ENCODE measurements at places on chromosomes 12 and 14. TPM values are rescaled to one million over a fixed set of nuclear protein-coding genes. Genes with fewer than 3 reads are reported as not detected.

DNA sequence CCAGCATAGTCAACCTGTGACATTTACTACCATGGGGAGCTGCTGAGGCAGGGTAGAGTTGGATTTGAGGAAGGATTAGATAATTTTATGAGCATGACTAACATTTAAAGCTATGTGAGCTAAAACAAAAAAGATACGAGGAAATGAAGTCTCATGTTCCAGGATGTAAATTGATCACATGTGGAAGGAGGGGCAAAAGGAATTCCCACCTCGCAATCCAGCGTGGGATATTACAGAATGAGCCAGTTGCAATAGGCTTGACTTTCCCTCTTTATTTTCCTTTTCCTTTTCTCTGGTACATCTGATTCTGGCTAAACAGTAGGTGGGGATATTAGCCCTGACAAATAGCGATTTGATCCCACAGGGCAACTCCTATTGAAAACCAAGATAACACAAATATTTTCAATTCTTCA, 214.9 kb upstream of the HMGA2 start:
- no peaks in the 10 kb centered on the region for H3K4me1 ChIP-seq
- no peaks in the 10 kb centered on the region for H3K36me3 ChIP-seq
- H3K27me3 ChIP-seq, result peaks cover 2% of the 10 kb centered on the region
- H3K27ac ChIP-seq, result no peak overlapping the region
- no peak for DNase-seq

GRCh38 chr12:3416670-3417069, 74.3 kb upstream of the PRMT8 start:
- H3K36me3 ChIP-seq, result no peaks in the 10 kb centered on the region
- no peaks in the 10 kb centered on the region for H3K4me1 ChIP-seq
- peaks cover 12% of the 10 kb centered on the region for H3K27me3 ChIP-seq
- no peak for DNase-seq

- H3K27me3 ChIP-seq, result no peaks in the 10 kb centered on the region
- H3K4me3 ChIP-seq, result no peak overlapping the region
- peaks cover 31% of the 10 kb centered on the region for H3K4me1 ChIP-seq
Observed at GRCh38 chr14:52913271-52913670, 37.6 kb downstream of the FERMT2 start.

GRCh38 chr12:44431647-44432343, 444.3 kb downstream of the NELL2 start:
- H3K27me3 ChIP-seq, result peaks cover 2% of the 10 kb centered on the region
- no peaks in the 10 kb centered on the region for H3K36me3 ChIP-seq
- no peak overlapping the region for H3K4me3 ChIP-seq
- H3K27ac ChIP-seq, result no peak overlapping the region
- no peaks in the 10 kb centered on the region for H3K4me1 ChIP-seq
- no peak for DNase-seq

GRCh38 chr14:37343307-37344094, 145.8 kb downstream of the MIPOL1 start:
- H3K4me1 ChIP-seq, result no peaks in the 10 kb centered on the region
- no peak overlapping the region for H3K4me3 ChIP-seq
- H3K36me3 ChIP-seq, result no peaks in the 10 kb centered on the region
- H3K27ac ChIP-seq, result no peak overlapping the region

- no peak overlapping the region for H3K4me3 ChIP-seq
- no peak overlapping the region for H3K27ac ChIP-seq
- H3K27me3 ChIP-seq, result no peaks in the 10 kb centered on the region
- no peaks in the 10 kb centered on the region for H3K36me3 ChIP-seq
Observed at GRCh38 chr14:102690509-102691286, 86.6 kb upstream of the TRAF3 start.

DNA sequence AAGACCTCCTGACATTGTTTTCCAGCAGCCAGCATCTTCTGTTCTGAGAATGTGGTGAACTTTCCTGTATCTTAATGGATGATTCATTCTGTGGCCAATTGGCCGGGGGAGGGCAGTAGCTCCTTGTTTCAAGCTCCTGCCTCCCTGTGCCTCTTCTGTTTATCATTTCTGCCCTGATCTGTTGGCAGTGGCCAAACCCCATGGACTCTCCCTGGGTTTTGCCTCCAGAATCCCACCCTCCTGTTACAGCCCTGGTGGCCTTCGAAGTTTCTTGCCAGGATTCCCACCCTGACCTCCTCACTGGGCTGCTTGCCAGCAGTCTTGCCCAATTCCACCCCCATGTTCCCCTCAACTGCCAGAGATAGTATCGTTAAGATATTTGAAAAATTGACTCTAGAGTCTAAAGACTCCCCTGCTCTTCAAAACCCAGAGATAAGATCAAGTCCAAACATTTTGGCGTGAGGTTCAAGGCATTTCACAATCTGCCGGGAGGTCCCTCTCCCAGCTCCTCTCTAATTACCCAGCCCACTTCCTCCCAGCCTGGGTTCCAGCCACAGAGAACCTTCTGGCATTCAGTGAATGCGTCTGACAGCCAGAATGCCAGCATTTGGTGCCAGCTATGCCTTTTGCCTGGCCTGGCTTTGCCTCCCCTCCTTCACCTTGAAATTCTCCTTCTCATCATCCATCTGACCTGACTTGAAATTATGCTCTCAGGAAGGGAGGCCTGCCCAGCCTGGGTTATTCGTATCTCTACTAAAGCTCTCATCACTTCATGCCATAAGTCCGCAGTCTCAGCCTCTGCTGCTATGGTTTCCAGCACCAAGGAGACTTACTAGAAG, 37.7 kb upstream of the TXNRD1 start:
- no peak for DNase-seq
- H3K4me1 ChIP-seq, result no peaks in the 10 kb centered on the region
- no peaks in the 10 kb centered on the region for H3K27me3 ChIP-seq
- H3K27ac ChIP-seq, result no peak overlapping the region
- no peak overlapping the region for H3K4me3 ChIP-seq
- H3K36me3 ChIP-seq, result no peaks in the 10 kb centered on the region

DNA sequence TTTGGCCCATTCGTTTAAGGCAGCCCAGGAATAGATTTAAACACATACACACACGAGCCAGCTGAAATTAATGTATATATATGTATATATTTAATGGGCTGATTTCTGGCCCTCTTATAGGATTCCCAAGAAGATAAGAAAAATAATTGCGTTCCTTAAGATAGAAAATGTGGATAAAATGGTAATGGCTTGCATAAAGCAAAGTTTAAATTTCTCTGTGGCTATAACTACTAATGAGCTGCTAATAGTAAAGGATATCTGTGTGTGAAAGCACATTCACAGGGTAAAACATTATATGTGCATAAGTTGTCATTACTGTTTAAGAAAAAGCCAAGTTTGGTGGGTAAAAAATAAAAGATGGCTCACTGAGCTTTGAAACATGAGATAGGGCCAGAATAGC, 133.6 kb upstream of the AMIGO2 start:
- H3K4me1 ChIP-seq, result peaks cover 85% of the 10 kb centered on the region
- H3K36me3 ChIP-seq, result peaks cover 22% of the 10 kb centered on the region
- peaks cover 15% of the 10 kb centered on the region for H3K27me3 ChIP-seq
- peak overlapping the region; percentile 98 for H3K4me3 ChIP-seq
- peak overlapping the region; percentile 95 for H3K27ac ChIP-seq

Gene SOAT2
- not detected for polyA plus RNA-seq

Gene DEPDC4
- polyA plus RNA-seq, result not detected
